Astrocyte of the cerebellum (primary cell): ENCODE measurements at places on chromosomes 1 and 21.

DNA sequence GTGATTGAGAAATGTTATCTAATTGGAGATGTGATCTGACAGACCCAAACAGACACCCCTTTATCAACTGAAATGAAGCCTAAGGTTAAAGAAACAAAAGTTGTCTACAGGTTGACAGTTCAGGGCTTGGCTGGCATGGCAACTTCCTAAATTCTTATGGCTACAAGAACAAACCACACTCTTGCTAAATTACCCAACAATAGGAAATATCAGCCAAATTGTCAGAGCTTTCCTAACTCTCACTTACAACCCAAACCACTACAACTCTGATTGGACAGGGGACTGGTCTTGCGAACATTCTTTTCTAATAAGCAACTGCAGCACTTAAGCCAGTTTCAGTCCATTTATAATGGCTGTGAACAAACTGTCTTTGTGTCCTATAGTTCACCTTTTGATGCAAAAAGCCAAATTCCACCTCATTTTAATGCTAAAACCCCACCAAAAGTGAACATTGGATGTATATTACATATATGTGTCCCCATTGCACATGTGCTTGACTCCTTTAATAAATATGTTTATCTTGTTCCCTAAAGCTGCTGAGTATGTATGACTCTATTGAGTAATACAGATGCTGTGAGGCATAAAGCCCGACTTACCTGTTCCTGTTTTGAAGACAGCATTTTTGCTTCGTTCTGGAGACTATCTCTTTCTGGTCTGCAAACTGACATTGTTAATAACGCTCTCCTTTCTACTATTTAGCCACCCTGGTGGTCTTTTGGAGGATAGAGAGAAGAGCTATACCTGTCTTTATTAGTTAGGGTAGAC is 101.3 kb upstream of the HMCN1 start:
- DNase-seq: peak; percentile 66

- DNase-seq: no peak
Measured at GRCh38 chr1:43766086-43766784, 58.9 kb downstream of the ST3GAL3 start.

GRCh38 chr1:104136621-104137020 is 386.9 kb downstream of the AMY1C start:
- DNase-seq: no peak

GRCh38 chr1:246613096-246613758 is 47.0 kb downstream of the CNST start:
- DNase-seq: no peak

GRCh38 chr21:43590194-43590593 is 69.1 kb downstream of the HSF2BP start:
- DNase-seq: no peak

DNA sequence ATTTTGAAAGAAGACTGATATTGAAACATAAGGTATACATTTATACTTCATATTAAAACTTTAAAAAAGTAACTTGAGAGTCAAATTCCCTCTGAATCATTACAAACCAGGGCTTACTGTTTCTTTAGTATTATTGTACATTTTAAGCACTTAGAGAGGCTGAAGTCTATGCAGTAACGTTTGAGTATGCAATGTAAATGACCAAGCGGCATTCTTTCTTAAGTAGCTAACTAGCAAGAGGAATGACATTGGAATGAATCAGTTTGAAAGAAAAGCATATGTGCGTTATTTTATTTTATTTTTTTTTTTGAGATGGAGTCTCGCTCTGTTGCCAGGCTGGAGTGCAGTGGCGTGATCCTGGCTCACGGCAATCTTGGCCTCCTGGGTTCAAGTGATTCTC is 24.3 kb downstream of the WNT2B start:
- DNase-seq: no peak

- DNase-seq: no peak
Measured at GRCh38 chr1:222326006-222326709, 221.7 kb downstream of the HHIPL2 start.

- DNase-seq: no peak
Measured at GRCh38 chr1:204959374-204959773, 83.6 kb upstream of the CNTN2 start.
